HepG2 (cell line): ENCODE measurements at places on chromosomes 2 and 18. TPM values are rescaled to one million over a fixed set of nuclear protein-coding genes. Genes with fewer than 3 reads are reported as not detected.

ZNF407 gene
- 8.3 and 8.7 TPM in 2 replicates for total RNA-seq

ZFAND2B gene
- 39.4 and 53.3 TPM in 2 replicates for total RNA-seq

UBE2E3 gene
- 45.7 and 54.0 TPM in 2 replicates for total RNA-seq

CTIF gene
- total RNA-seq: 13.1 and 18.2 TPM in 2 replicates

GREB1L gene
- total RNA-seq: 0.63 and 0.66 TPM in 2 replicates

ADCYAP1 gene
- not detected in 2 replicates for total RNA-seq

G6PC2 gene
- not detected in 2 replicates for total RNA-seq

TMEM247 gene
- total RNA-seq: not detected in 2 replicates

CNTNAP5 gene
- not detected in 2 replicates for total RNA-seq

ABCG5 gene
- 5.8 and 15.1 TPM in 2 replicates for total RNA-seq

C2orf78 gene
- not detected in 2 replicates for total RNA-seq

GRCh38 chr2:5325523-5325922, 366.7 kb upstream of the SOX11 start:
- no peak for DNase-seq

DNA sequence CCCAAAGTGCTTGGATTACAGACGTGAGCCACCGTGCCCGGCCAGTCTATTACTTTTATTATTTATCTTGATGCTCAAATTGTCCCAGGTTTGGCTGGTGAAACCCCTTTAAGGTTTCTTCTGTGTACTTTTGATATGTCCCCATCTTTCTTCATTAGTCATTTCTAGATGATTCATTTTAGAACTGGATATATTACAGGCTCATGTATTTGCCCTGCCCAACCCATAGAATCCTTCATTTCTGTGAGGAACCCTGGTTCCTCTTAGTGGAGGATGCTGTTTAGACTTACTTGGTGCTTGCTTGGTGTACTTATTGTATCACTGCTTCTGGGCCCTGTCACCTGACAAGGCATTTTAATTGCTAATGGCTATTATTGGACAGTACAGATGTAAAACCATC, 40.1 kb downstream of the KCMF1 start:
- DNase-seq: no peak

- DNase-seq: no peak
These were observed 31.9 kb downstream of the DSC3 start for GRCh38 chr18:31010601-31011000.

DNA sequence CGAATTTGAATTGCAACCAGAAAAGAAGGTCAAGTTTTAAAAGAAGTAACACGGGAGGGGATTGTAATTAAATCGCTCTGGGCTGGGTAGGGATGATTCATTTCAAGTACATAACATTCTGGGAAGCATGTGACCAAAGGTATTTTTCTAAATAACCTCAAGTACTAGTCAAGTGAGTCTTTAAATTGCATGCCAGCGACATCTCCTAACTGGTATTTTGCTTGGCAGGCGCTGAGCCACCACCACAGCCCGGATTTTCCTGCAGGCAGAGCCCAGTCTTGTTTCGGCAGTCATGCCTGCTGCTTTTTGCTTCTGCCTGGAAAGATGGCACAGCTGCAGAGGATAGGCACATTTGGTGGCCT, 33.7 kb upstream of the NPAS2 start:
- no peak for DNase-seq

- DNase-seq: no peak
These were observed 98.2 kb downstream of the TNS1 start for GRCh38 chr2:217904614-217904965.

DNA sequence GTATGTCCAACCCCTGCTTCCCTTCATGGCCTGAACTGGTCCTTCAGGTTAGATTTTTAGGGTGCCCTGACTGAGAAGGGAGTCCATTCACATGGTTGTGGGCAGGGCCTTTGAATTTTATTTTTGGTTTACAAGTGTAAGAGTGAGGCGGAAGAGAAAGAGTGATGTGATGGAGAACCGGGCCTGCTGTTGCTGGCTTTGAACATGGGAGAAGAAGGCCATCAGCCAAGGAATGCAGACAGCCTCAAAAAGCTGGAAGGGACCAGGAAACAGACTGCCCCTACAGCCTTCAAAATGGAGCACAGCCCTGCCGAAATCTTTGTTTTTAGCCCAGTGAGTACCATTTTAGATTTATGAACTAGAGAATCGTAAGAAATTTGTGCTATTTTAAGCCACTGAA, 105.0 kb downstream of the CDK15 start:
- no peak for DNase-seq

DNA sequence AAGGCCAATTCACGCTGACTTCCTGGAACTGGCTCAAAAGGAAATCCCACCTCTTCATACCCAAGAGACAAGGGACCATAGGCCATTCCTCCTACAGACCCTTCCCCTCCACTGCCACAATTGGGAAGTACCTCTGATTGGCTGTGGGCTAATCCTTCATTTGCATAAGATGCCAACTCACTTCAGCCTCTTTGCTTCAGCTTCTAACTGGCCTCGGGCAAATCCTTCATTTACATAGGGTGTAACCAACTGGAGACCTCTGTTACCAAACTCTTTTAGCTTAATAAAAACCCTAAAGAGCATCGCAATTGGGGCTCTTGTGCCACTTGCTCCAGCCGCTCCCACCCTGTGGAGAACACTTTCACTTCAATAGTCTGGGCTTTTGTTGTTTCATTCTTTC, 38.2 kb downstream of the MC2R start:
- no peak for DNase-seq

GRCh38 chr2:107385921-107386320, 440.8 kb upstream of the RGPD4 start:
- no peak for DNase-seq

DNA sequence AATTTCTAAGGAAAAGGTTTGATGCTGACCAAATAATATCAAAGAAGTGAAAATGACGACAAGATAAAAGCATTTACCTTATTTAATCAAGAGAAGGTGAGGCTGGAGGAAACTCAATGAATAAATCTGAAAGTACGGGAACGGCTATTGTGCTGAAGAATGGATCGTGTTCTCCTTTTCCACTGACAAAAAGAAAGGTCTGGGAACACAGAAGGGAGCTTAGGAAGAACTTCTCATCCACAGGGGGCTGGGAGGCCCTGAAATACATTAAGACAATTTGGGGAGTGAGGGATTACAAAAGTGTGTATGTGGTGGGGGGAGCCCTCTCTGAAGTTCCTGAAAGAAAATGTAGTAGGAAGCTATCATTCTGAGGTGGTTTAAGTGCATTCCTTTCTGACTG, 582.3 kb downstream of the SLC4A3 start:
- no peak for DNase-seq

DNA sequence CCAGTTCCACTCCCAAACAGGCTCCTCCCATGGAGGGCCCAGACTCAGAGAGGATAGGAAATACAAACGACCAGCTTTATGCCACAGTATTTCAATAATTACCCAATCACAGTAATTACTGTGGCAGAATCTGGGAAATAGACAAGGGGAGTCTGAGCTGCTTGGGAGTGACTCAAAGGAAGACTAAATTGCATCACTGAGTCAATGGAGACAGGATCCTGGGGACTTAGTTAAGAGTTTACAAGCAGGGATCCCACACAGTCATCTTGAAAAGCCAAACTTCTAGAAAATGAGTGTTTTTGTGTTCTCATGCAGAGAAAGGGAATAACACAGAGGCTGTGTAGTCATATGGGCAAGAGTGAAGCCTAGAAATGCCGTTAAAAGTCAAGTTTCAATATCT, 1142.1 kb downstream of the CNTNAP5 start:
- no peak for DNase-seq

- DNase-seq: no peak
These were observed 173.9 kb downstream of the CALCRL start for GRCh38 chr2:187274146-187274545.

DNA sequence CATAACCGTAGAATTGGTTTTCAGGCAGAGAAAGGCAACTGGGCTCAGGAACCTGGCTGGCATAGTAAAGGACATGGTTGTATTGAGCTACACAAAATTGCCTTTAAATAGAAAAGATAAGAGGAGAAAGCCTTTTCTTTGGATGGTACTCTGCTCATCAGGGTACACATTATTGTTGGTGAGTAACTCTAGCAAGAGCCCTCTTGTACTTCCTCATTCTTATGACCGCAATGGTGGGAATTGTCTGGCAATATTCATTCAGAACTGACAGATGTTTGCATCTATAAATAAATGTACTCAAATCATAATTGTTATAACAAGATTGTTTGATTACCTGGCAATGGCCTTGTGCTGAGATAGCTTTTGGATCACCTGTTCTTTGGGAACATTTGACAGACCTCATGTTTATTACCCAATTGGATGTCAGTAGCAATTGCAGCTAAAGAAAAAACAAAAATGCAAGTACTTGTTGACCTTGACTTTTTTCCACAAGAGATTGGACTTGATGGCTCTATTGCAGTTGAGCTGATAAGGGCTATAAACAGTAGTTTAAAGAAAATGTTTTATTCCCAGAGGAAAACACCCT, 43.9 kb downstream of the MEIS1 start:
- no peak for DNase-seq

- DNase-seq: no peak
These were observed 13.2 kb downstream of the ZNF804A start for GRCh38 chr2:184611361-184612085.

- no peak for DNase-seq
These were observed 89.7 kb downstream of the TMEM247 start for GRCh38 chr2:46569061-46569560.

GRCh38 chr18:57343833-57344232, 8.5 kb upstream of the ST8SIA3 start:
- no peak for DNase-seq

- DNase-seq: no peak
These were observed 229.2 kb downstream of the EN1 start for GRCh38 chr2:118618279-118618678.

DNA sequence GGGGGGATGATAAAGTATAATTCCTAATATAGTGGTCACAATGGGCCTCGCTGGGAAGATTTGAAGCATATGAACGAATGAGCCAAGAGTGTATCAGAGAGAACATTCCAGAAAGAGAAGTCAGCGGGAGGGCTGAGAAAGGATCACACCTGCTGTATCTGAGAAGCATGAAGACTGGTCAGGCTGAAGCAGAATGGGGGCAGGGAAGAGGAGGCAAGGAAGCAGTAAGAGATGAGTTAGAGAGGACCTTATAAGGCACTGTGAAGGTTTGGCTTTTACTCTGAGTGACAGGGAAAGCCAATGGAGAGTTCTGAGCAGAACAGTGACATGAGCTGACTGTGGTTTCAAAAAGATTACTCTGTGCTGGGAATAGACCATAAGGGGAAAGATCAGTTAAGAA, 73.5 kb downstream of the CHN1 start:
- DNase-seq: no peak

DNA sequence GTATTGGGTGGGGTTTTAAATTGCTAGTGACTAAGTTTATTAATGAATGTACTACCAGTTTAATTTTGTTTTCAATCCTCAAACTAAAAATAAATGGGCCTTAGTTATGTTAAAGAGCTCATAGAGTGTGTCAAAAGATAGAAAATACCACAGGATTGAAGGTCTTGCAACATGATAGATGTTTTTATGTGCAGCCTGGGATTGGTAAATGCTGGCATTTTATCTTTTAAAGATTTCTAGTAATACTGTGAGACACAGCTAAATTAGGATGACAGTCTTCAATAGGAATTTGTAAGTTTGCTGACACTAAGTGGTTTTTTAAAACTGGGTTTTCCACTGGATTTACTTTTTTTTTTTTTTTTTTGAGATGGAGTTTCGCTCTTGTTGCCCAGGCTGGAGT, 122.3 kb downstream of the HAUS1 start:
- no peak for DNase-seq

- DNase-seq: no peak
These were observed 2.2 kb upstream of the ATOH8 start for GRCh38 chr2:85751627-85752026.

DNA sequence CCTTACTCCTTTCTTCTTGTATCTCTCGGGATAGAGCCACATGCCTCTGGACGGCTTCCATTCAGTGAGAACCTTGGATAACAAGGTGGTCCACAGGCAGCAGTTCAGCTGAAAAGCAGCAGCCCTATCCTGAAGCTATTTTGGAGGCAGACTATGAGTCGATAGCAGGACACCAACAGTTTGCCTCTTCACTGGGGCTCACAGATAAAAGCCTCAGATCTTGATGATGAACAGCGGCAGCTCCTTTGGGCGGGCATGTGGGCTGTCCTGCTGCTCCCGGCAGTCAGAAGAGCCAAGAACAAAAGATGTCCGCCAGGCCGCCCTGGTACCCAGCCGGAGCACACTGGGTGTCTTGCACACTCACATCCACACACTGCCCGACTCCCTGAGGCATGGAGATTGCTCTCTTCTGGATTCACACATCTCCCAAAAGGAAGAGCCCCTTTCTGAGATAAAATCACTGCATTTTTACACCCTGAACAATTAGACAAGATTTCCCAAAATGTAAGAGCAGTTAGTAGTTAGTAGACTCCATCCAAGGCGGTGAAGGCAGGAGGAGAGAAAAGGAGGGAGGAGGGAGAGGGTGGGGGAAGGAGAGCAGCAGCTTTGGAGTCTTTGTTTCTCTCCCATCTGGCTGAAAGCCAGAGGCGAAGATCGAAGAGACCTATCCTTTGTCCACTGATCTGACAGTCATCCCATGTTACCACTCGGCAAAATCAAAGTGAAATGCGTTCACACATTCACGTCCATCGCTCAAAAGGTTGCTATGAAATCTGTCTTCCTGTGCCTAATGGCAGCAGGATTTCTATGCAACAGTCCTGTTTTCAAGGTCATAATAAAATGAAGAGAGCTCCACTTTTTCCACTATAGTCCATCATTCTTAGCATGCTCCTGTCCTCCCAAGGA, 90.1 kb upstream of the KLF7 start:
- DNase-seq: no peak

DNA sequence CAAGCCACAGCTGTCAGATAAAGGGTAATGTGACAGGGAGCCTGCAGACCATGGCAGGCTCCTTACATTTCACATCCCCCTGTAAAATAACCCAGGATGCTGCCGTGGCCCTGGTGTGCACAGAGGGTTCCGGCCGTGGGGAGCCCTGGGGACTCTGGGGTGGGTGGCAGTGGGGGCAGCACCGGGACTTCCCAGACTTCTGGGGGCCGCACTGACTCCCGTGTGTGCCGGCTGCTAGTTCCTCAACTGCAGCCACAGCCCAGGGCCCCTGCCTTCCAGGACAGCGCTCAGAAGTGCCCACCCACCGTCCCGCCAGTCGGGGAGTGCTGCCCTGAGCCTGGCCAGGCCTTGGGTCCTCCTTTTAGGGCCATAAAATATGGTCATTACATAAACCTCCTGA, 56.5 kb downstream of the CIB4 start:
- DNase-seq: no peak
